ENCODE measurements at places on chromosomes 12 and 14. TPM values are rescaled to one million over a fixed set of nuclear protein-coding genes. Genes with fewer than 3 reads are reported as not detected.
A peak's percentile ranks its signal among the peaks of the same experiment; 100 is the strongest.

Gene CTSG
- not detected for total RNA-seq

Gene SLC10A1
- not detected for total RNA-seq

Gene SLC38A4
- not detected for total RNA-seq

Gene ING4
- 52.3 TPM for total RNA-seq

Gene LTB4R
- total RNA-seq = 6.6 TPM

Gene C1S
- total RNA-seq = 14.3 TPM

Gene PLEKHG7
- not detected for total RNA-seq

Gene PTPN6
- total RNA-seq = 38.9 TPM

Gene SIX4
- total RNA-seq = 12.9 TPM

Gene SYCP3
- 0.09 TPM for total RNA-seq

Gene P2RX7
- 0.18 TPM for total RNA-seq

GRCh38 chr12:100539202-100539601, 34.3 kb upstream of the GAS2L3 start:
- peak; percentile 90 for DNase-seq

DNA sequence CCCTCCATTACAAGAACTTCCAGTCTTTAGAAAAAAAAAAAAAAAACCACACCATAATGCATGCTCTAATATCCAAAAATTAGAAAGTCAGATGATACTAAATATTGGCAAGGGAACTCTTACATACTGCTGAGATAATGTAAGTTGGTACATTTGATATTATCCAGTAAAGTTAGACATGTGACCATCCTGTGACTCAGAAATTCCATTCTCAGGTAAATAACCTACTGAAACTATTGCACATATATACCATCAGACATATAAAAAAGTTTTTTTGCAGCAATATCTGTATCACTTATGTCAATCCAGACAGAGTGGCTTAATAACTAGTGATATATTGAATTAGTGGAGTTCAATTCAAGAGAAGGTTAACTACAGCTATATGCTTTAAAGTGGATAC, 63.5 kb downstream of the KITLG start:
- DNase-seq = no peak

- no peak for DNase-seq
These were observed 426.2 kb downstream of the IPO8 start for GRCh38 chr12:30269496-30269895.

DNA sequence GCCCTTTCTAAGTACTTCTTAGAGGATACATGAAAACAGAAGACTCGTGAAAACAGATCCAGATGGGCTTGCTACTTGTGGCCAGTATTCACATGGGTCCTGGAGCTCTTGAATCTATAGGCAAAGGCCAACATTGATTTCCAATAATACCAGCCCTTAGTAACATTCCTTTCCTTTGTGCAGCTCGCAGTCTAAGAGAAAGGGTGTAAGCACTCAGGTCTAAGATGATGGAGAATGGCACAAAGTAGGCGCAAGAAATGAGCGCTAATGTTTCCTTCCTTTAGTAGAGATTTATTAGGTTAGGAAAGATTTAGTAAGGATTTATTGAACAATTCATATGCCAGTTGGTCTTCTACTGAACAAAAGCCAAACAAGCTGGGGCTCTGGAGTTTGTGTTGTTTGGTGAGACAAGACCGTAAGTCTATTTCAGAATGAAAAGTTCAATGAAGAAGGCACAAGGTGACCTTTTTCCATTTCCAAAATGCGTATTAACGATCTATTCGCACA, 525 bp downstream of the RNU6-8 start:
- peak; percentile 45 for DNase-seq

DNA sequence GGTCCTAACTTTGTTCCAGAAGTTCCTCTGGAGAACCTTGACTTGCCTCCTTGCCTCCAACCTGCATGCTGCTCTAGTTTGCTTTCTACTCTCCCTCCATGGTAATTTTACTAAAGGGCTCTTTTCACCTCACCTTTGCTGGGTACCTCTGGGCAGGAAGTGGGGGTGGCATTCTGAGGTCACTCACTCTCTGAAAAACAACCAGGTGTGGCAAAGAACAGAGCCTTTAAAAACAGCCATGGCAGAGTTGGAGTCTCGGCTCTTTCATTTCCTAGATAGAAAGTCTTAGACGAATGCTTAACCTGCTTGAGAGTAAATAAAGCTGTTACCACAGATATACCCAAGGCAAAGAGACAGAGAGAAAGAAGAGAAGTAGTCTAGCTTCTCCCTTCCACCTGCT, 827.9 kb downstream of the BCL11B start:
- no peak for DNase-seq

GRCh38 chr12:78759367-78759766, 105.2 kb upstream of the SYT1 start:
- no peak for DNase-seq

- DNase-seq = no peak
These were observed 572.8 kb upstream of the USP15 start for GRCh38 chr12:61687407-61687806.

- peak; percentile 94 for DNase-seq
These were observed 637 bp downstream of the PTMS start for GRCh38 chr12:6766651-6767349.

- no peak for DNase-seq
These were observed 100.5 kb downstream of the EXOC5 start for GRCh38 chr14:57168138-57168679.

DNA sequence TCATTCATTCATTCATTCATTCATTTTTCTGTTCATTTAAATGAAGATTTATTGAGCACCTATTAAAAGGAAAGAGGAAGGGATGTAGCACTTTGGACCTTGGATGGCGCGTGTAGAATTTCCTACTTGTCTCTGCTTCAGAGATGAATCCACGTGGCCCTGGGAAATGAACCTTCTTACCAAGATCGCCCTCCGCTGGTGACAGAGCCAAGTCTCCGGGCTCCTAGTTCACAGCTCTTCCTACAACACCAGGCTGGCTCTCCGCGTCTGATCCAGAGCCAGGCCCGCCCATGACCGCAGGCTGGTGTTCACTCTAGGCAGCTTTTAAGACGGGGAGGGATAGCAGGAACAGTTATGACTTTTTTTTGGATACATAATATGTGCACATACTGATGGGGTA, 70.9 kb upstream of the PIWIL1 start:
- peak; percentile 91 for DNase-seq

DNA sequence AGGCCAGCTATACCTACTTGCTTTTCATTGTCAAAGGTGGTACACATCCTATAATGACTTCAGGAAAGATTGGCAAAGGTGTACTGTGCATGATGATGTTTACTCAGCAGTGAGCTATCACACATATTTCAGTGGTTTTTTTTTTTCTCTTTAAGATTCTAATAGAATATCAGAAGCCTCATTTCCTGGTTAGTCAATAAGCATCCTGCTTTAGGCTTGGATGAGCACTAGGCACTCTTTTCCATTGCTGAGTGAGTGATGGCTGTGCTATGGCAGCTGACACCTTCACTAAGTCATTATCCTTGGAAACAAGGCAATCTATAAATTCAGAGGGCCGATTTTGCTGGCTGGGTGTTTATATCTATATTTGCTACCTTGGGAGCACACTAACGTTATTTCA, 161.1 kb upstream of the RASSF8 start:
- DNase-seq = no peak

DNA sequence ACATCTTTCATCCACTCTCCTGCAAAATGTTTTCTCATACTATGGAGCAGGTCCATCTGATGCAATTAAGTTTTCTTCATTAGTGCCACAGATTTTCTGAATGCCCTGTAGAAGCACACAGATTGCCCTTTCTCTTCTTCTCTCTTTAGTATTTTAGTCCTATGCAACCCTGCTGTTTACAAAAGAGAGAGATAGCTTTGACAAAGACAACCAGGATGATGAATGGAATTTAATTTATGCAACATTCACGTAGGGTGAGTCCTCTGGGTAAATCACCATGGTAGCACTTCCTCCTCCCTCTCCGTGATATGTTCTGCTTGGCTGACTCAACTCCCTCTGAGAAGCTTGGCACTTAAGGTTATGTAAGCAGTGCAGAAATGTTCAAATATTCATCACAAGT, 400.9 kb upstream of the PDE3A start:
- no peak for DNase-seq

- no peak for DNase-seq
These were observed 72.3 kb upstream of the TMCC3 start for GRCh38 chr12:94722664-94723063.

GRCh38 chr14:45972416-45972815, 679.2 kb downstream of the RPL10L start:
- no peak for DNase-seq

- DNase-seq = no peak
These were observed 330.6 kb upstream of the FBXO33 start for GRCh38 chr14:39762576-39763401.

GRCh38 chr12:114776731-114777442, 92.9 kb upstream of the TBX3 start:
- no peak for DNase-seq

DNA sequence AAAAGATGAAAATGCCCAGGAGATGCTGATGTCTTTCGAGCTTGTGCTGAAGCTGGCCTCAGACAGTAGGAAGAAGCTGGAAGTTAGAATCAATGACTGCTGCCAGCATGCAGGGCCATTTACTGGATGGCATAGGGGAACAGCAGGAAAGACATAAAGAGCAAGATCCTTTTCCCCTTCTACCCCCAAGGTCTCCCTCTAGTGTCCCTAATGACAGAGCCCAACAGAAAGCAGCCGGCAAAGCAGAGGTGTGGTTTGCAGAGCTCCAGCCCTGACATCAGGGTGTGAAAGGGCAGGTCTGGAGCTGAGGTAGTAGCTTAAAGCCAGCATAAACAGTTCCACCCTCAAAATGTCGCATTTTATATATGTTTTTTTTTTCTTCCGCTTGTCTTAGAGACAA, 1560.7 kb upstream of the TMEM132C start:
- peak; percentile 83 for DNase-seq

DNA sequence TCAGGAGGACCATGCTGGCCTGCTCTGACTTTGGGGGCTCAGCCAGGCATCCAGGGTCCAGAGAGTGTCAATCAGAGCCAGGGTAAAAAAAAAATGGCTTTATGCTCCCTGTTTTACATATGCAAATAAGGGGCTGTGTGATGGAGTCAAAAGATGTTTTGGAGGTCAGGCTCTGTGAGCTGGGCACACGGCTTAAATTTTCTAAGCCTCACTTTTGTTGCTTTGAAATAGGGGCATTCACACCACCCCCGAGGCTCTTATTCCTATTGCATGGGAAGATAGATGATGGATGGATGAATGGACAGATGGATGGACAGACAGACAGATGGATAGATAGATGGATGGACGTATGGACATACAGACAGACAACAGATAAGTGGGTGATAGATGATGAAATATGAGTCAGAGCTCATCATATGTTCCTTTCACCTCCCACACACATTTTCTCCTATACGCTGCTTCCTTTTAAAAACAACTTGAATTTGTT, 42.7 kb downstream of the RIN3 start:
- no peak for DNase-seq

DNA sequence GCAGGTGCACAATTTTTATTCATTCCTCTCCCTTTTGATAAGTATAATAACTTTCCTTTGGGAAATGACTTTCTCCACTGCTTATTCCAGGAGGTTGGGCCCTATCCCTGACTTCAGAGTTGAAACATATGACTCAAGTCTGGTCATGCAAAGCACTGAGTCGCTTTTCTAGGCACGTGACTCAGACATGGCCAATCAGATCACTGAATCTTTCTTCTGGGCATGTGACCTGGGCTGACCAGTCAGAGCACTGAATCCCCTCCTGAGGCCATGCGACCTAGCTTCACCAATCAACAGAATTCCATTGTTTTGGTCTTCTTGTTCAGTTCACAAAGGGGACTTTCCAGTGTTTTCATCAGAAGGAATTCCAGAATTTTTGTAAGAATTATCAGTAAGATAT, 377.1 kb upstream of the KITLG start:
- DNase-seq = no peak

GRCh38 chr14:55968741-55969140, 149.5 kb upstream of the PELI2 start:
- DNase-seq = no peak

DNA sequence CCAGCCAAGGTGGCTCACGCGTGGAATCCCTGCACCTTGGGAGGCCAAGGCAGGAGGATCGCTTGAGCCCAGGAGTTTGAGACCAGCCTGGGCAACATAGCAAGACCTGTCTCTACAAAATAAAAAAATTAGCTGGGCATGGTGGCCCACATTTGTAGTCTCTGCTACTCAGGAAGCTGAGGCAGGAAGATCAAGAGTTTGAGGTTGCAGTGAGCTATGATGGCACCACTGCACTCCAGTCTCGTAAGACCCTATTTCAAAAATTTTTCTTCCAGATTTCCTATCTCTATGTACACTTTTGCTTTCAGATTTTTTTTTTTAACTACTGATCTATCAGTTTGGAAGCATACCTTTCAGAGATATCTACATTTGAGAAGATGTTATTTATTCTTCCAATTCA, 15.3 kb downstream of the SNX6 start:
- no peak for DNase-seq

DNA sequence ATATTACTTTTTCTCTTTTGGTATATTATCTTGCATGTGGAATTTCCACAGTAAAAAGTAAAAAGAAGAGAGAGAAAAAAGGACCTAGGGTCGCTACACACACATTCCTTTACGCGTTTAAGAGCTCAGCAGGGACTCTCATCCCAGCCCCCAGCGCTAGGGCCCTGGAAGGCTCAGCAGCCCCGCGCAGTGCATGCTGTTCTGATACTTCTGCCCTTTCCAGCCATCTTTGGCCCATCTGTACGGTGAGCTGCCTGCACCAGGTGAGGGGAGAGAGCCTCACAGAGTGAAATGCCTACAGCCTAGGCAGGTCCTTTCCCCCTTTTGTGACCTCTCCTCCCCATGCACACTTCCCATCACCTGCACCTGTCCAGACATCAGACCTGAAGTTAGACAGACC, 1.6 kb upstream of the LTBR start:
- DNase-seq = no peak

DNA sequence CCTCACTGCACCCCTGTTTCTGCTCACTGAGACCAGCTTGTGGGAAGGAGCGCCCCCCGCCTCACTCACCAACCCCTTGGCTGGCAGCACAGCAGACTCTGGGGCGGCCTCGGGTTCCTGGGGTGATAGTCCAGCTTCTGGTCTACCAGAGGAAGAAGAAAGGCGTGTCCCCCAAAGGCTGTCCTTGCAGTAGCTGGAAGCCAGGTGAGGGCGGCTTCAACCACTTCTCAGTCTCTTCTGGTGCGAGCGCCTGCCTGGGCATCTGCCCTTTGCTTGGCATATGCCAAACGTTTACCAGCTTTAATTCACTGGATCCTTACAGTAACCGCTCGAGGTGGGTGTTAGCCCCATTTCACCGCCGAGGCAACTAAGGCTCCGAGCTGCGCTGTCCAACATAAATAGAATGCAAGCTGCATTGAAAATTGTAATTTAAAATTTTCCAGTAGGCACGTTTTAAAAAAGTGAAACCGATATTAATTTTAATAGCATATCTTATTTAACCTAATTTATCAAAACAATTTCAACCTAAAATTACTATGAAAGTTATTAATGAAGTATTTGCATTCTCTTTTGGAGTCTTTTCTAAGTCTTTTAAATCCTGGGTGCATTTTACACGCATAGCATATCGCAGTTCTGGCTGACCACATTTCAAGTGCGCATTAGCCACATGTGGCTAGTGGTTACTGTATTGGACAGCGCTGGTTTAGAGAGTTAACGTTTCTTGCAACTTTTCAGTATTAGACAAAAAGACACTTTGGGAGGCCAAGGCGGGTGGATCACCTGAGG, 872 bp downstream of the FAM177A1 start:
- no peak for DNase-seq

- no peak for DNase-seq
These were observed 155.1 kb downstream of the SYT1 start for GRCh38 chr12:79019672-79020071.

All from endodermal cell (in vitro differentiated cells).